ENCODE measurements at places on chromosomes 4 and X.

GRCh38 chr4:183936047-183936446 lies 30.9 kb downstream of the STOX2 start:
- DNase-seq = no peak

DNA sequence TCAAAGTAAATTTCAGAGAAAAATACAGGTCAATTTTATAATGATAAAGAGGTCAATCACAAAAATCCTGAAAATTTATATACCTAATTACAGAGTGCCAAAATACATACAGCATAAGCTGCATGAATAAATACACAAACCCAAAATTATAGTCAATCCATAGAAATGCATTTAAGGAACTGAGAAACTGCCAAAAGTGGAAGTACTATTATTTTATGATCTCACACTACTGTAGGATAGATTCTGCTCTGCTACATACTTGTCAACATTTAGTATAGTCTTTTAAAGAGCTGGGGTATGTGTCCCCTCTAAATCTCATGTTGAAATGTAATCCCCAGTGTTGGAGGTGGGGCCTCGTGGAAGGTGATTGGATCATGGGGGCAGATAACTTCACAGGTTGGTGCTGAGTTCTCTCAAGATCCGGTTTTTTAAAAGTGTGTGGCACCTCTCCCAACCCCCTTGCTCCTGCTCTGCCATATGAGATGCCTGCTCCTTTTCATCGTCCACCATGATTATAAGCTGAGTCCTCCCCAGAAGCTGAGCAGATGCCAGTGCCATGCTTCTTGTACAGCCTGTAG lies 31.8 kb downstream of the CHIC2 start:
- no peak for DNase-seq

- no peak for DNase-seq
Measured at GRCh38 chrX:54048412-54048811, 4.1 kb upstream of the PHF8 start.

DNA sequence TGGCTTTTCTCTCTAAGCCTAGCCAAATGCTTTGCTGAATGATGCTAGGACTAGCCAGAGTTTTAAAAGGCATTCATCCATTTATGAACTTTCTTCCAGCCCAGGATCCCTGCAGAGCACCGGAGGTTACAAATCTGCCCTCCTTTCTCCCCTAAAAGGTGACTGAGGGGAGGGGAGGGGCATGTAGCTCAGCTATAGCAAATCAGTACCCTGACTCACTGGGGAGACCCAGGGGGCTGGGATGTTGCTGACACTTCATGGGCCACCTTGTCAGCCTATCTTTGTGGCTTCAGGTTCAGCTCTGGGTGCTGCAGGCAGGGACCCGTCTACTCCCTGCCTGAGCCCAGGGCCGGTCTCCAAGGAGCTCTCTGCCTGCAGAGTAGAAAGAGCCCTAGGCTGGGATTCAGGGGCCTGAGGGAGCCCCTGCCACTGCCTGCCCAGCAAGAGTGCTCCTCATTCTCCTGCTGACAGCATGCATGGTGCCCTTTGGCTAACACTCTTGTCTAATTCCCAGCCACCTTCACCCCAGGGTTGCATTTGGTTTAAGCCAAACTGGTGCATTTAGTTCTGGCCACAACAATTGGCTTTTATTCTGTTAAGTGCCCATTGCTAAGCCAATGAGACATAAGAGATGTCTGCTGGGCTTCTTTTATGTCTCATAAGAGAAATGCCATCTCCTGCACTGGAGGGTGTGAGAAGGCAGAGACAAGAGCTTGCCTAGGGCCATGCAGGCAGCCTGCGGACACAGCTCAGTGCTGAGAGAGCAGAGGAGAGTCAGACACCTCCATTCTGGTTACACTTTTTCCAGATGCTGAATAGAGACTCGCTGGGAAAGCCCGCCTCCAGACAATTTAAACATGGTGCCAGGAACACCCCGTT lies 11.9 kb upstream of the UBA6 start:
- no peak for DNase-seq

DNA sequence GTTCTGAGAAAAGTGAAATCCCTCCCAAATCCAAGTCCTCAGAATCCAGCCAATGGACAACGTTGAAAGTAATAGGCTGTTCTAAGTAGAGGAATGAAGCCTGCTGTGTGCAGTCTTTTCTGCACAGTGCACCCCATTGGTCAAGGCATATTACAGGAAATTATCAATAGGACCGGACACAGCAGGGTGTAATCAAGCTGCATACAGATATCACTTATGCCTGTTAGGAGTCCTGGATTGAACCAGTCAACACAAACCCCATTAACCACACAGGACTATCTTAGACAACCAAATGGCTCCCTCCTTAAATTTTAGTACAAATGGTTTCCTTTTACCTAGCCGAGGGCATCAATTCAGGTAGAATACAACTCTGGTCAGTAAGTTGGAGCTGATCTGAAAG lies 34.2 kb upstream of the MAGEA8 start:
- DNase-seq = no peak

DNA sequence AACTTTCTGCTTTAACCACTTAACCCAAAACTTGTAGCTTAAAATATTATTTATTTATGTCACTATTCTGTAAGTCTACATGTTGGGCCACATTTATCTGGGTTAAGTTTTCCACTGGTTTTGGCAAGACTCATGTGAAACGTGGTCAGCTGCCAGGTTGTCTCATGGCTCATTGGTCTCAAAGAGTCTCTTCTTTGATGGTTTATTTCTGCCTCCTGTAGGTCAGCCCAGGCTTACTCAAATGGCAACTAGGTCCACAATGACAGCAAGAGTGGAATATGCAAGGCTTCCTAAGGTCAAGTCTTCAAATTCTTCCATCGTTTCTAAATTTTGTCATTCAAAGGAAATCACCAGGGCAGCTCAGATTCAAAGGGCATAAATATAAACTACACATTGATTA lies 828.7 kb downstream of the PCDH7 start:
- no peak for DNase-seq

GRCh38 chr4:139988863-139989765 lies 164.9 kb downstream of the MAML3 start:
- no peak for DNase-seq

DNA sequence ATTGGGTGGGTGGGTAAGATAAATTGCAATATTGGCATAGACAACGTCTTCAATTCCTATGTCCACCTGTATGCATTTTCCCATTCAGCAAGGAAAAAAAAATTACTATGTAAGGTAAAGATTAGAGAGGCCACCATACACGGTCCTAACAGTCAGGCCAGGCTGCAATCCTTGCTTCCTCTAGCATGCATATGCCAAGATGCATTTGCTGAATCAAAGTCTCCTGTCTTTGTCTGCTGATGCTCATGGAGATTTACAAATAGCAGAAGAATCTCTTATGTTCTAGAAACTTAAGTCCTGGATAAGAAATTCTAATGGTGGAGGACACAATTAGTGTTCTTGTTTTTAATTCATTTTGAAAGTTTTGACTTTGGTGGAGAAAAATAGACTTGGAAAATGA lies 206.8 kb downstream of the PDGFC start:
- no peak for DNase-seq

DNA sequence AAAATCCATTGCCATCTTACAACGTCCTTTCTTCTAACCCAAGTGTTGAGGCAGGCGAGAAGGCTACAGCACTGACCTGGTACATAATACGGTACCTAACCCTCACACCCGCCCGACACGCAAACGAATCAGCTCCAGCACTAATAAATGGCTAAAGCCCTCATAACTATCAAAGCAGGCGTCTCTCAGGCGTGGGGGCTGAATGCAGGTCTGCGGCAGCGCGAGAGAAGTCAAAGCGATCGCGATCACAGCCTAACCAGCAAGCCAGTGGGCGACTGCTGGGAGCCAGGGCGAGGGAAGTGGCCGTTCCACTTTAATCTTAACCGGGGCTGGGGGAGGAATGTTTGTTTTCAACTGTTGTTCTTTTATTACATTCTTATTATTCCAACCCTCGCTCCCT lies 1.5 kb downstream of the CDX4 start:
- no peak for DNase-seq

DNA sequence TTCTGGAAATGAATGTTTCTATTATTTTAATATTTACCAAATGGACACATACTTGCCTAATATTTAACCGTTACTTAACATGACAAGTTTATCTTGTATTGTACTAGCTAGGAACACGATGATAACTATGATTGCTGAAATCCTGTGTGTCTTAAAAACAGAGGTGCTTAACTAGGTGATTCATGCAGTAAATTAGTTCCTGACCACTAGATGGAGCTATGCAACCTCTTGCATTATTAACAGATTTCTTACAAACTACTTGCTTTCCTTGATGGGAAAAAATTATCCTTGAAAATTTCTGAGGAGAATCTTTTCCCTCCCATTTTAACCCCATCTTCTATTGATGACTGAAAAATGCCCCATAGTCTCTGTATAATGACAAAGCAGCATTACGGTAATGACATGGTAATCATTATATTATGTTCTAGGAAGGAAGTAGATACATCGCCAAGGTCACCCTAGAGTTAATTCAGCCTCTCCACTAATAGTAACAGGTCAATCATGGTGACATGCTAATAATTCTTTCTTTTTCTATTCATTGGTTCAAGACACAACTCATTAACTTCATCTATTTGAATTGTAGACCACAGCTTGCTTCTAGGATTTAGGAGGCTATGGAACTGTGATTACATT lies 844.2 kb downstream of the RAPGEF2 start:
- peak; percentile 78 for DNase-seq

DNA sequence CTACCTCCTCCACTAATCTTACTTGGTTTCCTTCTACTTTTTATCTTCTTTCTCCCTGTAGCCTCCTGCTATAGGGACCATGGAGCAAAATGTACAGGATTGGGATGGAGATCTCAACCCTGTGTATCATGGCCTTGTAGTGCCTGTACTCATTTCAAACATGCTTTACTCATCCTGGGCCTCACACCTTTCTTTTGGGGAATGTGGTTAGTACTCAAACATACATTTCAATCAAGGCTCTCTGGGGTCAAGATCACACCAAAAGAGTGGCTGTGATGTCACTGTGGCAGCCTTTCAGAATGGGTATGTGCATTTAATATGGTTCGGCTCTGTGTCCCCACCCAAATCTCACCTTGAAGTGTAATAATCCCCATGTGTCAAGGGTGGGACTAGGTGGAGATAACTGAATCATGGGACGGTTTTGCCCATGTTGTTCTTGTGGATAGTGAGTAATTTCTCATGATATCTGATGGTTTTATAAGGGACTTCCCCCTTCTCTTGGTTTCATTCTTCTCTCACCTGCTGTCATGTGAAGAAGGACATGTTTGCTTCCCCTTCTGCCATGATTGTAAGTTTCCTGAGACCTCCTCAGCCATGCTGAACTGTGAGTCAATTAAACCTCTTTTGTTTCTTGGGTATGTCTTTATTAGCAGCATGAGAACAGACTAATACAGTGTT lies 205.1 kb downstream of the RASL11B start:
- no peak for DNase-seq

GRCh38 chr4:187071946-187072600 lies 348.4 kb upstream of the FAT1 start:
- DNase-seq = no peak

GRCh38 chr4:152281822-152282221 lies 254.1 kb downstream of the FBXW7 start:
- no peak for DNase-seq

DNA sequence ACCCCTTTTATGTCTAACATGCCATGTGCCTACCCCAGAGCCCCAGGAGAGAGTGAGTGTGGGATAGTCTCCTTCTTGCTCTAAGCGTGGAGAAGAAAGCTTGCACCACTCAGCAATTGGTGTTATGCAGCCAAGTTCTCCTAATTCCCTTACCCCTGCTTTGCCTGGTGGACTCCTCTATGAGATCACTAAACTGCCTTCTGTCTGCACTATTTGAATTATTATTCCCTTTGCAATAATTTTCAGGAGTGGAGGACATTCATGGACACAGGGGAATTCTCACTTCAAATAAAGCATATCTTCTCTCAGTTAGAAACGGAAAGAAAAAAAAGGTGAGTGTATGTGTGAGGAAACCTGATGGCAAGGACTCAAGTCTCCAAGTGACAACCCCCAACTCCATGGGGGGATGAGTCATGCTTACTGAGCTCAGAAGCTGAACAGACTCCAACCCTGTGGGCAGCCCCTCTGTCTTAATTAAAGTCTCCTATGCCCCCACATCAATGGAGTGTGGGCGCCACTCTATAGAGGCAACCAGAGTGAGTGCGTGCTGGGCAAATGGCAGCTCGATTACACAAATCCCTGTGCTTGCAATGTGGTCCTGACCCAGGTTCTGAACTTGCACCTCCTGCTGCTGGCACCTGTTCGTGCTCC lies 381.9 kb downstream of the RAB28 start:
- DNase-seq = no peak

DNA sequence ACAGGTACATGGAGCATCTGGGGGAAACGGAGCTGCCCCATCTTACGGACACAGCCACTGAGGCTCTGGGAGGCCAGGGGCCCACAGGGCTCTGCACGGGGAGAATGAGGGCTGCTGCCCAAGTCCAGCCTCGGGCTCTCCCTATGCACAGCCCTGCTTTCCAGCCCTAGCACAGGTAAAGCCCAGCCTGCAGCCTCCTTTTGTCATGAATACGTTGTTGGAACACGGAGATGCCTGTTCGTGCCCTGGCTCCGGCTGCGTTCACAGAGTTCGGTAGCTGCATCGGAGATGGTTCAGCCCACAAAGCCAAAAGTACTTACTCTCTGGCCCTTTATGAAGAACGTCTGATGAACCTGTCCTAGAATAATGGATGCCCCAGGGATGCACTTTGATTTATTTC lies 68.7 kb upstream of the AFAP1 start:
- DNase-seq = no peak

- no peak for DNase-seq
Measured at GRCh38 chr4:53608649-53609048, 17.4 kb upstream of the LNX1 start.

DNA sequence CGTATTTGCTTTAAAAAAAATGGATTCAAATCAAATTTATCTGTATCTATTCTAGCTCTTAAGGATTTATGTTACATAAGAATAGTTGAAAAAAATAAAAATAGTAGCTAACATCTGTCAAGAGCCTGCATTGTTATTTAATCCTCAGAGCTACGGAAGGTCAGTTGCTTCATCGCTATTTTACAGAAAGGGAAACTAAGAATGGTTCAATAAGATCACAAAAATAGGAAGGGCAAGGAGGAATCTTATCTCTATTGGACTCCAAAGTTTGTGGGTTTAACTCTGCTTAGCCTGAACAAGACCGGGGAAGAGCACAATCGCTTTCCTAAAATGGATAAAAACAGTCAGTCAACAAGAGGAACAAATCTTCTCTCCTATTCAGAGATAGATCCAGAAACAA lies 270.2 kb upstream of the SMIM31 start:
- no peak for DNase-seq

GRCh38 chr4:7900334-7900909 lies 39.2 kb downstream of the AFAP1 start:
- no peak for DNase-seq

- no peak for DNase-seq
Measured at GRCh38 chr4:124583797-124584196, 128.7 kb downstream of the ANKRD50 start.
